ENCODE measurements at places on chromosomes 1 and 21.

DNA sequence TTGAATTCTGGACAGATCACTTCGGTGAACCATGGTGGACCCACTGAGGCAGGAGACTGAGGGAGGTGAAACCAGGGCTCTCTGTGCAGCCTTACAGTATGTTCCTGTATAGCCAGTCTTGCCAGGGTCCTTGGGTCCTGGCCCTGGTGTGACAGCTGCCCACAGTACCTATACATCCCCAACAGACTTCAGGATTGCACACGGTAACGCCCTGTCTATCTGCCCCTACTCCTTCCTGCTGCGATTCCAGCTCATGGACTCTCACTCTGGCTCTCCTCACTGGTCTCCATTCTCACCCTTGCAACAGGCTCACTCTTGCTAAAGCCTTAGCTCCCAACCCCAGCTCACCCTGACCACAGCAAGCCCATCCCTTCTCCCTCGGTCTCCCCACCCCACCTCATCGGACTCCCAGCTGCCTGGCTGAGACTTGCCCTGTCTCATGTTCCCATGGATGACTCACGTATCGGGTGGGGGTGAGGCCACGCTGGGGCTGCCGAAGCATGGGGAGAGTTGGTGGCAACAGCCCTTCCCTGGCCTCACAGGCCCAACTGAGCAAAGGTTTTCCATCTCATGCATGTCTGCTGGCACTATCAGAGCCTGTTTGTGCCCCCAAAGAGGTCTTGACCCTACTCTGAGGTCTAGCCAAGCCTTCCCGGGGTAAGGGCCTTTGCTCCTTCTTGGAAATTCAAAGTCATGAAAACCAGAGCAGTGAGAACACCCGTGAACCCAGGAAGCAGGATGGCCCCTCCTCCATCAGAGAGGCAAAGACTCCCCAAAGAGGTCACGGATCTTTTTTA is 7.1 kb downstream of the PHLDA3 start:
- no peak for DNase-seq

- DNase-seq = no peak
Measured at GRCh38 chr1:101365878-101366277, 129.1 kb downstream of the S1PR1 start.

GRCh38 chr1:96073100-96073499 is 648.5 kb upstream of the PTBP2 start:
- no peak for DNase-seq

DNA sequence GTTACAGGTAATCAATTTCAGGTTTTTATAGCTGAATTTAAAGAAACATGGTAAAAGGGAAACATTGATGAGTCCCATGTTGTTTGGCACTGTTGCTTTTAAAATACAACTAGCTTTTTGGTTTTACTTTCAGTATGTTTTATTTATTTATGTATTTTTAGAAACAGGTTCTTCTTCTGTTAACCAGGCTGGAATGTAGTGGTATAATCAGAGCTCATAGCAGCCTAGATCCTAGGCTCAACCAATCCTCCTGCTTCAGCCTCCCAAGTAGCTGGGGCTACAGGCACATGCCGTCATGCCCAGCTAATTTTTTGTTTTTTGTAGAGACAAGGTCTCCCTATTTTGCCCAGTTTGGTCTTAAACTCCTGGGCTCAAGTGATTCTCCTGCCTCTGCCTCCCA is 50.4 kb downstream of the CTTNBP2NL start:
- DNase-seq = no peak

- no peak for DNase-seq
Measured at GRCh38 chr1:245546875-245547274, 392.1 kb downstream of the KIF26B start.

- no peak for DNase-seq
Measured at GRCh38 chr1:65045022-65045817, 78.9 kb upstream of the JAK1 start.

GRCh38 chr1:209770636-209771415 is 13.5 kb downstream of the C1orf74 start:
- no peak for DNase-seq

DNA sequence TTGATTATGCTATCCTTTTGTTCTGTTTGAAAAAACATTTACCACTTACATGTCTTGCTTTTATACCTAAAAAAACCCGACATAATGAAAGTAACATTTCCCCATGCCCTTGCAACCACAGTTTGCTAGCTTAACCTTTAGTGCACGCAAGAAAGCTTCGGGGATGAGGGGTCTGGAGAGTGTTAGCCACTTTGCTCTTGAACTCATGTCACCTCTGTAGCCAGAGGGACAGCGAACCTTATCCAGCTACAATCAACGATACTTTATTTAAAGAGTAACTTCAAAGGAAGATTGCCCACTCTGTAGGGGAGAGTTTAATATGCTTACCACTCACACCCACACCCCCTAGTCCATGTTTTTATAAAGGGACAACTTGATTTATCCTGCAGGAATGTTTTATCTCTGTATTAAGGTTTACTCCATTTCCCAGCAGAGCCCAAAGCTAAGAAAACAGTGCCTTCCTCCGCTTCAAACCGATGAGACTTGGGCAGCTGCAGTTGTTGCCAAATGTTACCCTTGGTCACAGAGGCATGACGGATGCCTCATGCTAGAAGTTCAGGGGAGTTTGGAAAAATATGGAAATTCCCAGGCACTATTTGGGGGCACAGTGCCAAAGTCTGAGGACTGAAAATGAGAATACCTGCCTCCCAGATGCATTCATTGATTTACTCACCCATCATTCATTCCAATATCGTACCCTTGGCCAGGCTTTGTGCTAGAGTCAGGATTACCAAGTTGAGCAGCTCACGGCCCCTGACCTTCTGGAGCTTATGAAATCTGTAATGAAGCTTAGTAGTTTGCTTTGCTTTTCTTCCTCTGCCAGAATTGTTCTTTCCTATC is 61.4 kb upstream of the VCAM1 start:
- no peak for DNase-seq

DNA sequence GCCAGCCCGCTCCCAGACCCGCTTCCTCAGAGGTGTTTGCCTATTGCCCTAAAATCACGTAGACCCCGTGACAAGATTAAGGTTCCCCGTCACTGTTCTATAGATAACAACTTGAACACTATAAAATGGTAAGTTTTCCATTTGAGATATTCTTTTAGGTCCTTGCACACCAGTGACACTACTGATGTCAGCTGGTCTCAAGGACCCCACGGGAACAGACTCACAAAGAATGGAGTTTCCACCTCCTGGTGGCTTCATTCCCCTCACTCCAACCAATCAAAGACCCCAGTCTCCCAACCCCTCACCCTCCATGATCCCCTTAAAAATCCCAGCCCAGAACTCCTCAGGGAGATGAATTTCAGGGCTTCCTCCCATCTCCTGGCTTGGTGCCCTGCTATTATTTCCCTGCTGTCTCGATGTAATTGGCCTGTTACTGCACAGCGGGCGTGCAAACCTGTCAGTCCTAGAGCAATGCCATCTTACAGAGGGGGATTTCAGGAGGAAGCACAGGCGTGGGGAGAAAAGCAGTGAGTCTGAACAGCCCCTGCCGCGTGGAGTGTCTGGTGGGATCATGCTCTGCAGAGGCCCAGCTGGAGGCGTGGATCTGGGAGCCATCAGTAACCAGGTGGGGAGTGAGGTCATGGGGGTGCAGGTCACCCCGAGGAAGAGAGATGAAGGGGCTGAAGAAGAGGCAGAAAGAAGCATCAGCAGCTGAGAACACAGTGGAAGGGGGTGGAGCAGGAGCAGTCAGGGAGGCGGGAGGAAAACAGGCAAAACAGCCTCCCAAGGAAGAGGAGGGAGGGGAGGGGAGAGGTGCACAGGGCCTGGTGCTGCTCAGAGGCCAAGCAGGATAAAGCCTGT is 35.1 kb upstream of the LBR start:
- no peak for DNase-seq

GRCh38 chr1:27141266-27142003 is 13.5 kb downstream of the SLC9A1 start:
- no peak for DNase-seq
